Stimulated activated naive CD8-positive, alpha-beta T cell treated with anti-CD3 and anti-CD28 coated beads, Interleukin-15, amount 100 ng/mL, for 72 hours (primary cell): ENCODE measurements at places on chromosomes 11 and 22.

- no peak for DNase-seq
Observed at GRCh38 chr11:29306527-29306926, 710.3 kb downstream of the KCNA4 start.

DNA sequence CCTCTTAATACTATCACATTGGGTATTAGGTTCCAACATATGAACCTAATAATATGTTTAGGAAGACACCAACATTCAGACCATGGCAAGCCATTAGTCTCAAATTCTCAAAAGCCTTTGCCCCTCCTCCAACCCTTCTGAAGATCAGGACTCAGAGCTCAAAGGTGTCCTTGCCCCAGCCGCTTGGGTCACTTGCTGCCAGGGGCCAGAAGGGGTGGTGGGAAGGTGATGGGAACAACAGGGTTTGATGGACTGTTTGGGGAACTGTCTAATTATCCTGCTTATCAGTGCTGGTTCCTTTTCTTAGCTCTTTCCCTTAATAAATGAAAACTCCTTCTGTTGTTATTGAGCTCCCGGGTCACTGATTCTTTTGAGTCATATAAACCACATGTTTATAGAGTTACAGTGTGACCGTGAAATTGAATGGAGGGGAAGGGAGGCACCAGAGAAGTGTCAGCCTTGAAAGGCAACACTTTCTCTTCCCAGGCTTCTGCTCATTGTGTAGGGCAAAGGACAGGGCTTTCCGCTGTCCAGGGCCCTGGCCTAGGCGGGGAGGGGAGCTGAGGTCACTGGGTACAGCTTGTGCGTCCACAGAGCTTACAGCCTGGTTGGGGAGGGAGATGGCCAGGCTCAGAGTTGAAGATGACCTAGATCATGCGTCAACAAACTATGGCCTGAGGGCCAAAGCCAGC, 105.1 kb downstream of the FBXO7 start:
- no peak for DNase-seq

GRCh38 chr11:16942342-16942741, 71.9 kb downstream of the PLEKHA7 start:
- DNase-seq, result no peak

- no peak for DNase-seq
Observed at GRCh38 chr11:77101043-77101537, 1.6 kb upstream of the OMP start.

GRCh38 chr22:45843031-45843430, 133.9 kb downstream of the WNT7B start:
- DNase-seq, result no peak

DNA sequence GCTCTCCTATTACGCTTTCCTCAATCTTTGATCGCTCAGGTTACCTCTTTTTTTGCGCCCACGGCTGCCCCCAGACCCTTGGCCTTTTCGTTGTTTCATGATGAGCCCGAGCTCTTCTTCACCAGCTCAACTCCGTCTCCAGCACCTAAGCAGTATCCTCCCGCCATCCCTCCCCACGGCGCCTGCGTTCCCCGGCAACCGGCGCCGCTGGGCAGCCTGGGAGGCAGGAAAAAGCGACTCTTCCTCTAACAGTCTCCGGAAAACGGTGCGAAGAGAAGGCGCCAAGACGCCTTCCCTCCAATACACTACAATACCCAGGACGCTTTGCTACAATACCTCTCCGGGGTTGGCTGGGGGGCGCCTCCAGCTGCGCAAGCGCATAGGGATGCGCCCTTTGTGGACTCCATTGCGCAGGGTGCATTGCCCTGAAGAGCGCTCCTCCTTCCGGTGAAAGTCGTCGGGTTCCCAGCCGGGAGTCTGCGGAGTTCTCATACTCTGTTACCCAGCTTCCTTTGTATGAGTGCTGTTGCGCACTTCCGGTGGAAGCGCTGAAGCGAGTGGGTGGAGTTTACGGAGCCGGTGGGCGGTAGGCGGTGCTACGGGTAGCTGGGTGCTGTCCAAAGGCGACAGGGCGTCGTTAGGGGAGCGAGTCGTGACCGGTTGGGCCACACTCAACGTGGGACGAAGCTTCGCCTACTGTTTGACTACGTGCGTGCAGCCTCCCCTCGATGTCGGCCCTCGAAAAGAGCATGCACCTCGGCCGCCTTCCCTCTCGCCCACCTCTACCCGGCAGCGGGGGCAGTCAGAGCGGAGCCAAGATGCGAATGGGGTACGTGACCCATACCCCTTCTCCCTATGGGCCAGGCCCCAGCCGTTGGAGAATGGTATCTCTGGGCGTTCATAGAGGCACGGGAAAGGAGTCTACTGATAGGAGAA, at the start of the genes C2CD3 and PPME1:
Gene C2CD3 (minus strand): TSS at position 309 of the 936 bp plus-strand sequence. CDS start 210 bp downstream, at position 99.
Gene PPME1 (plus strand): TSS at position 596 of the 936 bp plus-strand sequence. CDS start 133 bp downstream, at position 729.
- DNase-seq, result peak; percentile 99

- no peak for DNase-seq
Observed at GRCh38 chr11:332651-333480, 12.2 kb upstream of the IFITM3 start.

DNA sequence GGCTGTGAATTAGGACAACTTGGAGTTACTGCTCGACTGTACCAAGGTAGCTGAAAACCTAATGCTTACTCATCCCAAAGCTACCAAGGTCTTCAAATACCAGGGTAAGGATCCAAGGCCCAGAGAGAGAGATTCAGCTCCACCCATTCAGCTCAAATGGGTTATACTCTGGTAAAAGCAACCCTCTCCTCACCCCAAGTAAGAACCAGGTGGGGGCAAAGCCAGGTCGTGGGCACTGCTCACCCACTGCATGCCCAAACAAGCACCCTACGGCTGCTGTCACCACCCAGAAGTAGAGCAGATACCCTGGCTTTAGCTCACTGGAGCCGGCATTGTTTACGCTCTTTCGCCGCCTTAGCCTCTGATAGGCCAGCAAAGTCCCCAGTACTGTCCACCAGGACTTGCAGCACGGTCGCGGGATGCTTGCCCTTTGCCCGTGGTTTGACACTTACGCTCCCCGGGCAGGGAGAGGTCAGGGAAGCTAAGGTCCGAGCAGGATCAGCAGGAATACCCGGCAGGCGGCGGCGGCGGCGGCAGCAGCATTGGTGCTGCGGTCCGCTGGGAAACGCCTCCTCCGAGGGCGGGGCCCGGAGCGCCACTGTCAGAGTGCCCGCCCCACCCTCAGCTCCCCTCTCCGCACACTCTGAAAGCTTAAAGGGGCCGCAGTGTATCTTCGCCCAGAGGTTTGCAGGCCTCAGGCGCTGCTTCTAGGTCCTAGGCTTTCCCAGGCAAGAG, 19.6 kb downstream of the CKAP5 start:
- DNase-seq, result peak; percentile 59

- DNase-seq, result no peak
Observed at GRCh38 chr22:18114495-18114894, 3.9 kb downstream of the TUBA8 start.

- DNase-seq, result no peak
Observed at GRCh38 chr11:116822575-116822974, 529 bp downstream of the APOA4 start.

- no peak for DNase-seq
Observed at GRCh38 chr11:116958246-116958645, 120.8 kb upstream of the APOA1 start.

DNA sequence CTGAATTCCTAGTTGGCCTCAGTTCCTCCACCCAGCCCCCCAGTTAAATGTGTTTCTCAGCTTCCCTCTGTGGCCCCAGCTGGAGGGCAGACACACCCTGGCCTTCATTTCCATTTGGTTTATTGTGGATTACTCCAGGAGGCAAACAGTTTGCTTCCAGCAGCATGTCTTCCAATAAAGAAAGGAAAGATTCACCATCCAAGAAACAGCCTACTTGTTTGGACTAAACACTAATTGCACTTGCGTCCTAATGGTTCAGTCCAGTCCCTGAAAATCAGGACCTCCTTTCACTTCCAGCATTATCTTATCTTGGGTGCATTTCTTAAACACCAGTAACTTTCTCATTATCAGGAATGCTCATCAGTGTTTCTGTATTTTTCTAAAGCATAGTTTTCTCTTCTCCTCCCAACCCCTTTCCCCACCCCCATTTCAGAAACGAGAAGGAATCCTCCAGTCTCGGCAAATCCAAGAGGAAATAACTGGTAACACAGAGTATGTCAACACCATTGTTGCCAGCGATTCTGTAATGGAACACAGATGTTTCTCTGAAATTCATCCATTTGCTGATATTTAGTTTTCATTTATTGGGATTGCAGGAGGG, 130.9 kb downstream of the PARVA start:
- no peak for DNase-seq

DNA sequence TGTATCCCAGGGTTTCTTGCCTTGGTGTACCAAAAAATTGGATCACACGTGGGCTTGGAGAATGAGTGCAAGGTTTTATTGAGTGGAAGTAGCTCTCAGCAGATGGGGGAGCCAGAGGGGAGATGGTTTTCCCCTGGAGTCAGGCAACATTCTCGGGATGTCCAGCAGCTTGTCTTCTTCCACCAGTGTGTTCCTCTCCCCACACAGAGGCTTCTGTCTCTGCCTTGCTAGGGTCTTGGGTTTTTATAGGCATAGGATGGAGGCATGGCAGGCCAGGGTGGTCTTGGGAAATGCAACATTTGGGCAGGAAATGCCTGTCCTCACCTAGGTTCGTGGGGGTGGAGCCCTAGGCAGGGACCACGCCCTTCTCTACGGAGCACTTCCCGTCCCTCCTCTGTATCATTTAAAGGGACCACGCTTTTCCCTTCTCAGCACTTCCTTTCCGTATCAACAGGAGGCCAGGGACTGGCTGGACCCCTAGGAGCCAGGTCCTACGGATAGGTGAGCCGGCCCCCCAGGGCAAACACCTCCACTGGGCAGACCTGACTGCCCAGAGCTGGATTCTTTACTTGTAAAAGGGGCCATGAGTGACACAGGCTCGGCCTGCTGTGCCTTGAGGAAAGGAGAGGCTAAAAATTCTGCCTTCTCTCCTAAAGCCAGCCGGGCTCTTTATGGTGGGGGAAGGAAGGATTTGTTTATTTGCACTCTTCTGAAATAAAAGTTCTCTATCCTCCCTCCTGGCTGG, 55.3 kb upstream of the CCDC188 start:
- DNase-seq, result peak; percentile 60

GRCh38 chr22:48238966-48239365, 1476.5 kb downstream of the TBC1D22A start:
- DNase-seq, result no peak

DNA sequence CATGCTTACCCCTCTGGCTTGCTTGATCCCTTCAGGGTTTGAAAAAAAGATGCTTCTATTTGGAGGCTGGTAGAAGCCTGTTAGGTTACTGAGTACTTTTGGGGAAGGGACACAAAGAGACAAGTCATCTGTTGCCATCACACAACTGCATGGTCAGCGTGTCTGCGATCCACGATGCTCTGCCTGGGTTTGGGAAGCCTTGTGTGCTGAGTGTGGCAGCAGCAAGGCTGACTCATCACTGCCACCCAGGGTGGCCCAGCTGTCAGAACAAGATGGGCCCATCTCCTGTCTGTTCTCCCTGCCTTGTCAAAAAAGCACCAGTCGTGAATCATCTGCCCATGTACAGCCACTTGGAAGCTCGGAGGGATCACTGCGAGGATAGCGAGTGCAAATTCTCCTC, 26.2 kb downstream of the UBASH3B start:
- no peak for DNase-seq

DNA sequence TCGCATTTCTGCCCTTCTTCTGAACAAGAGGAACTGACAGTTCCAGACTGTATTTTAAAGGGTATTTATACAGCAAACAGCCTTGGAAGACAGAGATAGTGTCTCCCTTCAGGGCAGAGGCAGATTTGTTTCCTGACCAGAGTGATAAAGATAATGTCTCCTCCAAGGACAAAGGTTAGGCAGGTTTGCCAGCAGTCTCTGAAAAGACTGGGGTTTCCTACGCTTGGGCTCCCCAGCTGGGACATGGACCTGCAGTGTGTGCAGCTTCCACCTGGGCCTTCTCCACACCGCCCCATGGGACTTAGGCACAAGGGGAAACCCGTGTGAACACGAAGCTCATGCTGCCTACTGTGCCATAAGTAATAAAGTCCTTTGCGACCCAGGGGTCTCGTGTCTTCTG, 42.1 kb downstream of the RPL27A start:
- DNase-seq, result no peak

DNA sequence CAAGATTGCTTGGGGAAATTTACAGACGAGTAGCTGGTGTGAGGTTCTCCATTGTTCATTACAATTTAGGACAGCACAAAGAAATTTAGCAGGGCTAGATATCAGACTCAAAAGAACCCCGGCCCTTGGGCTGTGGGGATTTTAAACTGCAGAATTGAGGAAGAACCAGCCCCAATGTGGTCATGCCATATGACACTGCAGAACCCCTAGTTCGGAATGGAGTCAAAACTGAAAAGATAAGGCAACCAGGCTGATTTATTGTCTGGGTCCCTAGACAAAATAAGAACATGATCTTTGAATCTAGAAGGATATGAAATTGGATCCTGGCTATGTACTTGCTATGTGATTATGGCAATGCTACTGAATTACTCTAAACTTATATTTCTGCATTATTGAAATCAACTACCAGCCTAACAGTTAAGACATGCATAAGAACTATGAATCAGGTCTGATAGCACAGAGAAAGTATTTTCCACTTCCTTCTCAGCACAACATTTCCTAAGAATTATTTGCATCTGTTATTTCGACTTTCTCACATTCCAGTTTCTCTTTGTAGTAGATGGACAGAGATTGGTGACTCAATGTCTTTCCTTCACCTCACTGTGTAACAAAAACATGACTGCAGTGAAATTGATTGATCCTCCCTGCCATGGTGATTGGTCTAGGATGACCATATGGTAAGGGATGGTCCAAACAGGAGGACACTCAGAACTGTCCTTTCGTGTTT, 13.2 kb downstream of the MMP3 start:
- DNase-seq, result no peak

- DNase-seq, result no peak
Observed at GRCh38 chr11:80028998-80029397, 588.2 kb upstream of the TENM4 start.

DNA sequence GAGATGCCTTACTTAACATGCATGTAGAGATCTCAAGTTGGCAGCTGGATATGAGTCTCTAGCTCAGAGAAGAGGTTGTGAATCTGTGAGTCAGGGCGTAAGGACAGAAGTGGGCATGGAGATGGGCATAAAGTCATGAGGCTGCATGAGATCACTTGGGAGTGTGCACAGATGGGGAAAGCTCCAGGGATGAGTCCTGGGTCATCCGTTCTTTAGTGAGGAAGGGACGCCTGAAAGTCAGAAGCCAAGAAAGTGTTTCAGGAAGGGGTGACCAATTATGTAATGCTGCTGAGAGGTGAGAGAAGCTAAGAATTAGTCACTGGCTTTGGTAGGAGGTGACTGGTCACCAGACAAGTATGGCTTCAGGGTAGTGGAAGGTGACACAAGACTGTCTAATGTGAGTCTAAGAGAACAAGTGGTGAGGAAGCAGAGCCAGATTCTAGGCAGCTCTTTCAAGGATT, 6.7 kb downstream of the ACP2 start:
- DNase-seq, result no peak

GRCh38 chr22:39908737-39909136, 7.9 kb downstream of the GRAP2 start:
- DNase-seq, result no peak

DNA sequence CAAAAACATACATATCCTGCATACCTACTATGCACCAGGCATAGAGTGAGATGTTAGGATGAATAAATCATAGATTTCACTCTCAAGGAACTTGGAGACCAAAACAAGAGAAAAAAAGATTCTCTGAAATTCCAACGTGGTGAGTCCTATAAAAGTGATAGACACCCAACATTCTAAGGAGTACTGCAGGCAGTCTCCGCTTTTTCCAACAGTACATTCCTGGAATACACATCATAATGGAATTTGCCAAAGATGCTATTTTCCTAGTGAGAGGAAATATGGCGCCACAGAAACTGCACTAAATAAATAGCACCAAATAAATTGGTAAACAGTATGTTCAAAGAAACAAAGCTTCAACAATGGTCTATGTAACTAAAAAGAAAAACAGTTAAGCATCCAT, 6.0 kb downstream of the TMEM123 start:
- DNase-seq, result no peak

- peak; percentile 13 for DNase-seq
Observed at GRCh38 chr11:47768101-47768612, 1.0 kb upstream of the FNBP4 start.
